ENCODE measurements at places on chromosomes 16 and 17.

- DNase-seq: no peak
Measured at GRCh38 chr17:65503557-65503956, 57.9 kb downstream of the AXIN2 start.

GRCh38 chr16:22232277-22233036 lies 26.4 kb downstream of the EEF2K start:
- DNase-seq: no peak

GRCh38 chr16:54143934-54144571 lies 142.5 kb downstream of the IRX3 start:
- DNase-seq: no peak

GRCh38 chr16:81451753-81452680 lies 7.4 kb downstream of the CMIP start:
- DNase-seq: no peak

DNA sequence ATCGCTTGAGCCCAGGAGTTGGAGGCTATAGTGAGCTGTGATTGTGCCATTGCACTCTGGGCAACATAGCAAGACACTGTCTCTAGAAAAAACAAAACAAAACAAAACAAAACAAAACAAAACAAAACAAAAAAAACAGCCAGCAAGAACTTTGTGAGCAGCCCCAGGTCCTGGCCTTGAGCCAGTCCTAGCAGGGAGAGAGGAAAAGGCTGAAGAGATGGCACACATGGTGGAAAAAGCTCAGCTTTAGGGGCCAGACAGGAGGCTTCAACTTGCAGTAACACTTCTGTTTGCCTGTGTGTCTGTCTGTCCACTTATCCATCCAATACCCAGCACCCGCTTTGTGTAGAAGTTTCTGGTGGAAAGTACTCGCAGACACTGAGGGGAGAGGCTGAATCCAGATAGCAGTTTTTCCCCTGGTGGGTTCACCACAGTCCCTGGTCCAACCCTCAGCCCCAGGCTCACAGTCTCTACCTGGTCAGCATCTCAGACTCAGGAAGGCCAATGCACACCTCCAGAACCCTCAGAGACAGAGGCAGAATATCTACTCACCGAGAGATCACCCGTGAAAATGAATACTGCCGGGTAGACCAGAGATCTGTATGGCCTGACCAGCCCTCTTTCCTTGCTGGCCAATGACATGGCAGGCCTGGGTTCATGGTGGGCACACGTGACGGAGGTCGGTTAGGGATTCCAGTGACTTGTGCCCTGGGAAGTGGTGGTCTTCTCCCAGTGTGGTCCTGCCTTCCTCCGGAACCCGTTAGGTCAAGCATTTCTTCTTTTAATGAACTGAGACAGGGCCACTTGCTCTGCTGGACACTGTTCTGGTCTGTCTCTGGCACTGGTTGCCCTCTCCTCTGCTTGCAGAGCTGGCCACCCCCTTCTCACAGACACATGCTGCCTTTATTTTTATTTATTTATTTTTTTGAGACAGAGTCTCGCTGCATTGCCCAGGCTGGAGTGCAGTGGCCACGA lies 79.5 kb upstream of the DNAJA2 start:
- DNase-seq: no peak

GRCh38 chr17:72404872-72405271 lies 284.1 kb downstream of the SOX9 start:
- no peak for DNase-seq

DNA sequence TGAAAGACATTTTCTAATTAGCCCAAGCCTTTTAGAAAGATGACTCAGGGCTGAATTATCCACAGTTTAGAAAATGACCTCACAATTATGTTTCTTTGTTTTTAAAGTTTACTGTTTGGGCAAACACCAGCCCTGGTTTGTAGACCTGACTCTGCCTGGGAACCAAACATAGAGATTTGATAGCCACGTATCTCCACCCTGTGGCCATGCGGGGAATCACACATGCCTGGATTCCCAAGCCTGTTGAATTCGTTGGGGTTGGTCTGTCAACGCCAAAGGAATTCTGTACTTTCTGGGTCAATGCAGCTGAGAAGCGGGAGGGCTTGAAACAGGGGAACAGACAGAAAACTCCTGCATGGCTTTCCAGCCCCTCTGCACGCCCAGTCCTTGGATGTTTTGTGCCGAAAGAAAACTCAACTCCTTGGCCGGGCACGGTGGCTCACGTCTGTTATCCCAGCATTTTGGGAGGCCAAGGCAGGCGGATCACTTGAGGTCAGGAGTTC lies 26.9 kb downstream of the CD300A start:
- DNase-seq: peak; percentile 54

DNA sequence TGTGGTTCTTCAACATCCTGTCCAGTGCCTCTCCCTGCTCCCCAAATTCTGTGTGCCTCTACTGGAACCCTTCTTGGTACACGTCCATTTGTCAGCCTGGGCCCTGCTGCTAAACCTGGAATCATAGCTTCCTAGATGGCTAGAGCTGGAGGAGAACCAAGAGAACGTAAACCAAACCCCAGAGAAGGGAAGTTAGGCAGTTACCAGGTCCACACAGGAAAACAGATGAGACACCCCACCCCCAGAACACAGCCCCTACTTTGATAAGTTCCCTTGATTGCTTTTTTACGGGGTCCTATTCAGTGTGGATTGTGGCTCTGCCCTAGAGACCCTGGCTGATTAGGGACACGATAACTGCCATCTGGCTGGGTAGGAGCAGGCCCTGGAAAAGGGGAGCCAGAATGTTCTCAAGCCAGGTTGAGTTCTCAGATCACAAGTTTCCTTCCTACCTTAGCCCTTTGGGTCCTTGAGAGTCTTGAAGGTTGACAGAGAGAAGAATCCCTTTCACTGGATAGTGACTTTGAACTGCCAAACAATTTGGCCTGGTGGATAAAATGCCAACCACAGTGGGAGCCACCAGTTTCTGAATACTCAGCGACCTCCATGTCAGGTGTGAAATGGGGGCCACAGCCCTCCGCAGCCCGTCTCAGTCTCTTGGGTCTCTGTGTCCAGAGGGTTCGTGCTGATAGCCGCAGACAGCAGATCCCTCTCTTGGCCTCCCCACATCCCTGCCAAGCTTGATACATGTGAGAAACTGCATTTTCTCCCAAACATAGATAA lies 7.9 kb downstream of the TBX4 start:
- DNase-seq: no peak

DNA sequence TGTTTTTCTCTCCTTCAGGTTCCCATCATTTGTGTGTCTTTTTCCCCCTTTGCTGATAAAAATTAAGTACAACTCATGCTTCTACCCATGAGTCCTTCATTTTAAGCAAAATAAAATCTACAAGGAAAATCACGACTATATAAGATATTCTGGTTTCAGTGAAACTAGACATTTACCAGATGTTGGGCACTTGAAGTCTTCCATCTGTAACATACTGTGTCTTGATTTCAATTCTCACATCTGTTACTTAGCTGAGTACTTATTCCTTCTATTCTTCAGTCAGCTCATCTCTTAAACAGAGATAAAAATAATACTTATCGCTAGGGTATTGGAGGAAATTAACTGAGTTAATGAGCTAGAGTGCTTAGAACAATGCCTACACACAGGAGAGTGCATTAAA lies 893.0 kb upstream of the SOX9 start:
- DNase-seq: no peak

GRCh38 chr17:55056526-55056925 lies 88.0 kb downstream of the STXBP4 start:
- no peak for DNase-seq

GRCh38 chr17:67492824-67493517 lies 115.9 kb downstream of the PITPNC1 start:
- DNase-seq: no peak

GRCh38 chr17:8557176-8557806 lies 73.2 kb downstream of the MYH10 start:
- DNase-seq: no peak

DNA sequence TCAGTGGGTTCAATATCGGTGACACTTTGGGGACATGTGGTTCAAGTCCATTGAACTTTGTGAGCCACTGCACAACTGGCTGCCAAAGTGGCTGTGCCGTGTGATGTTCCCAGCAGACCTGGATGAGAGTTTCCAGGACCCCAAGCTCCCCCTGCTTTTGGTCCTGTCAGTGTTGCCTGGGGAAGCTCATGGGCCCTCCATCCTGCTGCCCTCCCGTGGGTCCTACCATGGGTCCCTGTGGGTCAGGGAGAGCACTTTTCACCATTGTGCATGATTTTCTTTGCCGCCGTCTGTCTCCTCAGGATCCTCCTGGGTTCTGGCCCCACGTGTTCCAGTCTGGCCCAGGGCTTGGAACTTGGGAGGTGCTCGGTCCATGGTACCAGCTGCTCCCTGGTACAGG lies 38.1 kb downstream of the LGALS9 start:
- no peak for DNase-seq

- no peak for DNase-seq
Measured at GRCh38 chr17:57881143-57881542, 31.3 kb upstream of the MRPS23 start.

- DNase-seq: no peak
Measured at GRCh38 chr17:47277921-47278320, 24.3 kb downstream of the ITGB3 start.

GRCh38 chr17:78679495-78680395 lies 102.3 kb downstream of the CYTH1 start:
- no peak for DNase-seq

DNA sequence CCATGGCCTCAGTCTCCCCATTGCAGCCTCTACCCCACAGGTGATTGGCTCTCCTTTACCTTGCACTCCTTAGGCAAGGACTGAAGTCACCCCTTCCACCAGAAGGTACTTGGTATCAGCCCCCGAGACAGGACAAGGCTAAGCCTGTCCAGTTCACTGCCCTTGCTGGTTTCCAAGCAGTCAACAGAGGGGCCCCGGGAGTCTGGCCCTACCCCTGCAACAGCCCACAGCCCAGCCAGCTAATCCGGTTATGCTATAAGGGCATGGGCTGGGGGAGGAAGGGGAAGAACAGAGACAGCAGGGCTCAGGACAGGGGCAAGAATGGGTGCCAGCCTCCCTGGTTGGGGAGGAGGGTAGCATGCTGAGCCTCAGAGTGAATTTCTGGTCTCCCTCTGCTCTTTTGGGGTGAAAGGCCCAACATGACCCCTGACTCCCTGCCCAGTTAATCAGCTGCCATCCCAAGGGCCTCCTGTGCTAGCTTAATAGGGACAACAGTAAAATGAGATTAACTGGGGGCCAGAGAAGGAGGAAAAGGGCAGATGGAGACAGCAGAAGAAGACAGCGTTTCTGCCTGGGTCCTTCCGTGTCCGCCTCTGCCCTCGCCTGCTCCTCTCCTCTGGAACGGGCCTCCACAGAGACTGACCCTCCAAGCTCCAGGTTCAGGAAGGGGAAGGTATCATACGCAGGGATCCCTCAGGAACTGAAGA lies 10.7 kb downstream of the DLG4 start:
- no peak for DNase-seq

- DNase-seq: no peak
Measured at GRCh38 chr17:73271072-73271471, 9.4 kb upstream of the CPSF4L start.

GRCh38 chr17:1203111-1203966 lies 23.6 kb upstream of the ABR start:
- DNase-seq: peak; percentile 46

- no peak for DNase-seq
Measured at GRCh38 chr17:10754109-10754508, 24.3 kb upstream of the TMEM220 start.

DNA sequence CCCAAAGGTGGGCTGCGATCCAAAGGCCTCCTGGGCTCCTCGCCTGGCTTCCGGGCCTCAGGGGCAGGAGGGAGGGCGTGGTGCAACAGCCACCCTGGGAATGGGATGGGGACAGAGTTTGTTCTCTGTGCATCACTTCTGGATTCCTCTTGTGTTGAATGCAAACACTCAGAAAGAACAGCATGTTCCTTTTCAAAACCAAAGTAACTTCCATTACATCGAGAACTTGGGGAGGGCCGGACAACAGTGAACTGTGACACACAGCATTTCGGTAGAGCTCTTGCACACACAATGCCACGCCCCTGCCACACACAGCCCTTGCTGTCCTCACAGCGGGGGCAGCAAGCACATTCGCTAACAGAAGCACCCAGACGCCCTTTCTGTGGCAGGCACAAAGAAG lies 36.1 kb upstream of the FASN start:
- no peak for DNase-seq

GRCh38 chr17:74245871-74246270 lies 28.2 kb upstream of the DNAI2 start:
- no peak for DNase-seq

GRCh38 chr17:50631908-50632571 lies 2.6 kb upstream of the ABCC3 start:
- DNase-seq: no peak

GRCh38 chr16:55756963-55757362 lies 75.9 kb downstream of the CES1 start:
- no peak for DNase-seq
